Ureter (tissue), 1 donor: ENCODE measurements at places on chromosomes 5 and 9. TPM values are rescaled to one million over a fixed set of nuclear protein-coding genes. Genes with fewer than 3 reads are reported as not detected.

GRCh38 chr5:38463634-38464521 is 92.6 kb downstream of the LIFR start:
- no peak for DNase-seq

- peak; percentile 2 for DNase-seq
These were observed 28.7 kb downstream of the ANKRD33B start for GRCh38 chr5:10592601-10593000.

- no peak for DNase-seq
These were observed 192.1 kb upstream of the CLINT1 start for GRCh38 chr5:158051036-158051435.

THBS4 gene
- total RNA-seq, result 2.8 TPM

OTULINL gene
- total RNA-seq, result 18.9 TPM

DNA sequence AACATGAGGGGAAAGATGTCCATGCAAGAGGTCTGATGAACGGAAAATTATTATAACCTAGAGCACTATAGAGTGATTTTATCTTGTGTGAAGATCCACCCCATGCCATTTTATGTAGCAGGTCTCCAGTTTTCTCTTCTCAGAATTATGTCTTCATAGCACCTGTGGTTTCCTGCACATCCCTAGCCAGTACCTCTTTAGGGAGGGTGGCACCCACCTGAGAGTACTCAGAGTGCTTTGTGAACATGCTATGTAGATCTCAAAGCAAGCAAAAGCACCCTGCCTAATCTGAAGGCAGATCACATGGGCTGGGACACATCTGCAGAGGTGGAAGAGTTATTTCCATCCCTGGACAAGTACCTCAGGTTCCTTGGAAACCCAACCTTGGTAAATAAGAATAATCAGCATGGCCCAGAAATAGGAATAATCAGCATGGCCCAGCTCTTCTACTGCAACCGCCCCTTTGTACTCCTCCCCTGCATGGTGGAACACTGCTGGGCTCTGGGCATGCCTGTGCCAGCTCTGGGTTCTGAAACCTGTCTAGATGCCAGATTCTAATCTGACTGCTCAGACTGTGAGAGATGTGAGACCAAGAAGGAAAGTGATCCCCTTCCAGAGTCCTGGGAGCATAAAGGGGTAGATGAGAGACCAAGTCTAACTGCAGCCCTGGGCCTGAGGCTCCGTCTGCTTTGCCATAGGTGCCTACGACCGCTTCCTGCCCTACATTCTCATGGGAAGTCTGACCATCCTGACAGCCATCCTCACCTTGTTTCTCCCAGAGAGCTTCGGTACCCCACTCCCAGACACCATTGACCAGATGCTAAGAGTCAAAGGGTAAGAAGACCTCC is 23.7 kb downstream of the SLC22A5 start:
- no peak for DNase-seq

DBH gene
- total RNA-seq, result not detected

DNA sequence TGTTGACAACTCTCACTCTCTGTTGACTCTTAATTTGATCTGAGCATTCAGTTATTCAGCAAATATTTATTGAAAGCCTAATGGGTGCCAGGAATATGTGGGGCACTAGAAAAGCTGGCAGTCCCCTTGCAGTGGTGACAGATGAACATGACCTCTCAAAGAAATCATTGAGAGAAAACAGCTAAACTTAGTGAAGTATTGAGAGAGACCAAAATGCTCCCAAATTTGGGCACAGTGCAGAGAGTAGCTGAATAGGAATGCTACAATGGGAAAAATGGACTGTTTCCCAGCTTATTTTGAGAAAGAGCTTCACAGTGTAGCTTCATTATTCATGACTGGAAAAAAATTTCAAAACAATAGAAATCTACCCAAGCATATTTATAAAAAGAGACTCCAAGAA is 257.9 kb downstream of the SGCD start:
- DNase-seq, result no peak

ESM1 gene
- not detected for total RNA-seq

GRCh38 chr9:4297151-4297785 is 2.6 kb downstream of the GLIS3 start:
- DNase-seq, result peak; percentile 84

DNA sequence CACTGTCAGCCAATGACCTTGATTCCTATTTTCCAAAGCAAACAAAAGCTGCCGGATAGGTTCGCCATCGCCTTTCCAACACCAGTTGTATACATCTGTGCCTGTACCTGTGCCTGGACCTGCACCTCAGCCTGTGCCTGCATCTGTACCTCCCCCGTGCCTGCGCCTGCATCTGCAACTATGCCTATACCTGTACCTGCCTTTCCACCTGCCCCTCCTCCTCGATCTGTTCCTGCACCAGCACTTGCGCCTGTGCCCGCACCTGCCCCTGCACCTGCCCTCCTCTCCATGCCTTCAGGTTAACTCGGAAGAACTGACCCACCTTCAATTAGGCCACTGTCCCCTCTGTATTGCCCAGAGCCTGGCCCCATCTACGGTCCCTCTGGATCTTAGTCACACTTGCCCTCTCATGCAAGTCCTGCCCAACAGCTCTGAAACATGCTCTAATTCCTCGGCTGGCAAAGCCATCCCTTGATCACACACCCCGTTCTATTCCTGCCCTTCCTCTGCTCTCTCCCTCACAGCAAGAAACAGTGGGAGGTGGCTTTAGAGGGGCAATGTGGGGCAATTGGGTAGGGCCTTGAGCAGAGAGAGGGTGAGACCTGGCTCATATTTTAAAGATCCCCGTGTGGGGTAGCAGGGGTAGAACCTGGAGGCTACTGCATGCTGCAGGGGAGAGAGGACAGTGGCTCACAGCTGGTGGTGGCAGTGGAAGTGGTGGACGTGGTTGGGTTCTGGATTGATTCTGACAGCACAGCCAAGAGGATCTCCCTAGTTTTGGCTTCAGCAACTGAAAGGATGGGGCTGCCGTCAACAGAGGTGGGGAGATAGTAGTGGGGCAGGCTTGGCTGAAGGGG is 59.6 kb upstream of the PHYKPL start:
- no peak for DNase-seq

FER gene
- 38.7 TPM for total RNA-seq

PRRC1 gene
- total RNA-seq, result 68.2 TPM

DNA sequence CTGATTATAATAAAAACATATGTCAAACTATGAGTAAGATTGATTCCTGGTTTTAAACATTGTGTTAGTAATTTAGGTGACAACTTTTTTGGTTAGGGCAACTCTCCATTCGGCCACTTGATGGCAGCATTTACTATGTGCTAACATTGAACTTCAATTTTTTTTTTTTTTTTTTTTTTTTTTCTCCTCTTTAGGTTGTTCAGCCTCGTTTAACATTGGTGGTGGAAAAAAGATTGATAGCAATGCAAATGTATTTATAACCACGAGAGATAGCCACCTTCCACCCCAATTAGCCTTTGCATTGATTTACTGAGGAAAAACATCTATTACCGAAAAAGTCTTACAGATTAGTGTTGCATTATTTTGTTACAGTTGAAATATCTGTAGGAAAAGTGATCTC is 159.1 kb downstream of the CSNK1G3 start:
- DNase-seq, result peak; percentile 55

GRCh38 chr9:10899509-10899908 is 286.7 kb upstream of the PTPRD start:
- DNase-seq, result no peak

- no peak for DNase-seq
These were observed 724 bp downstream of the PRRC2B start for GRCh38 chr9:131394464-131395156.

DNA sequence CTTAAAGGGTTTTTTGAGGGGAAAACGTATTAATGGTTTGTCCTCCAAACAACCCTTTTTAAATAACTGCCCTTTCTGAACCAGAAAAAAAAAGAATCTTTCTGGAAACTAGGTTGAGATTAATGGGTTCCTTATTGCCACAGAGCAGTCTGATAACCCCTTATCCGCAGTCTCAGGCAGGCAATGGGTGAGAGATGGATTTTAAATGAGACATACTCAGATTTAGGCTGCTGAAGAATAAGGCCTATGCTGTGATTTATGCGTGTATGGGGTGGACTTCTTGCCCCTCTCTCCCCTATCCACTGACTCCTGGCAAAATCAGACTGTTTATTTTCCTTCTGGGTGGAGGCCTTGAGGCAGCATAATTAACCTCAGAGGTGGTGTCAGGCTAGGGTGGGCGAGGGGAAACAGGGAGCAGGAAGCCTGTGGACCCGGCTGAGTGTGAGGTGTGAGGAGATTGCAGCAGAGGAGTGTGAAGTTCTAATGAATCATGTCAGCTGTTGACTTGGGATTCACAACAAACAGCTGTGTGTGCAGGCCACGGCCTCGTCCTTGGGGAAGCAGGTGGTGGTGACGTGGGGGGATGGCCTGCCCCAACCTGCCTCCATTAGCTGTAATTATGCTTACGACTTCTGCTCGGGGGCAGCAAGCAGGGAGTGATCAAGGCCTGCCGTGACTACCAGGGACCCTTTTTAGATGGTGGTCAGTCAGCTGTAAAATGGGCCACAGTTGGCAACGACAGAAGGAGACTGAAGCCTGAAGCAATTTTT is 196.4 kb downstream of the SEMA6A start:
- DNase-seq, result no peak

GLT6D1 gene
- total RNA-seq, result not detected

- DNase-seq, result no peak
These were observed 14.2 kb downstream of the CCNJL start for GRCh38 chr5:160298189-160298588.
